Bronchial epithelial cell (primary cell): ENCODE measurements at places on chromosomes 2 and 18. TPM values are rescaled to one million over a fixed set of nuclear protein-coding genes. Genes with fewer than 3 reads are reported as not detected.
A peak's percentile ranks its signal among the peaks of the same experiment; 100 is the strongest.

Gene ITGB6
- total RNA-seq = 21.1 and 31.5 TPM in 2 replicates

Gene SEPTIN10
- 62.4 and 89.7 TPM in 2 replicates for total RNA-seq

Gene TLX2
- total RNA-seq = not detected in 2 replicates

Gene SPC25
- 0.13 TPM in 1 of 2 replicates, not detected in the other for total RNA-seq

Gene MYL12A
- total RNA-seq = 702 and 937 TPM in 2 replicates

- peak; percentile 39 for DNase-seq
Observed at GRCh38 chr2:17719562-17720371, 33.8 kb downstream of the SMC6 start.

- DNase-seq = no peak
Observed at GRCh38 chr18:55422456-55423180, 165.4 kb downstream of the TCF4 start.

DNA sequence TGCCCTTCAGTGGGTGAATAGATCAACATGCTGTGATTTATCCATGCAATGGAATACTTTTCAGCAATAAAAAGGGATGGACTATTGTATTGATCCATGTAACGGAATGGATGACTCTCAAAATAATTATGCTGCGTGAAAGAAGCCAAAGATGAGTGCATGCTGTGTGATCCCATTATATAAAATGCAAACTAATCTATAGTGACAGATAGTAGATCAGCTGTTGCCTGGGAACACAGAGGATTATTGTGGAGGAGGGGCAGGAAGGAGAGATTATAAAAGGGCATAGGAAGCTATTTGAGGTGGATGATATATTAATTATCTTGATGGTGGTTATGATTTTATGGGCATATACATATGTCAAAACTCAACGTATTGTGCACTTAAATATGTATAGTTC lies 55.5 kb upstream of the ADAM23 start:
- no peak for DNase-seq

GRCh38 chr2:136131961-136132824 lies 14.2 kb upstream of the CXCR4 start:
- DNase-seq = no peak

GRCh38 chr18:70160073-70160678 lies 45.3 kb downstream of the RTTN start:
- no peak for DNase-seq

GRCh38 chr2:195636890-195637289 lies 20.1 kb upstream of the SLC39A10 start:
- DNase-seq = peak; percentile 56

- no peak for DNase-seq
Observed at GRCh38 chr2:196427986-196428634, 211.4 kb upstream of the CCDC150 start.
